ENCODE measurements at places on chromosomes 13 and 19.

DNA sequence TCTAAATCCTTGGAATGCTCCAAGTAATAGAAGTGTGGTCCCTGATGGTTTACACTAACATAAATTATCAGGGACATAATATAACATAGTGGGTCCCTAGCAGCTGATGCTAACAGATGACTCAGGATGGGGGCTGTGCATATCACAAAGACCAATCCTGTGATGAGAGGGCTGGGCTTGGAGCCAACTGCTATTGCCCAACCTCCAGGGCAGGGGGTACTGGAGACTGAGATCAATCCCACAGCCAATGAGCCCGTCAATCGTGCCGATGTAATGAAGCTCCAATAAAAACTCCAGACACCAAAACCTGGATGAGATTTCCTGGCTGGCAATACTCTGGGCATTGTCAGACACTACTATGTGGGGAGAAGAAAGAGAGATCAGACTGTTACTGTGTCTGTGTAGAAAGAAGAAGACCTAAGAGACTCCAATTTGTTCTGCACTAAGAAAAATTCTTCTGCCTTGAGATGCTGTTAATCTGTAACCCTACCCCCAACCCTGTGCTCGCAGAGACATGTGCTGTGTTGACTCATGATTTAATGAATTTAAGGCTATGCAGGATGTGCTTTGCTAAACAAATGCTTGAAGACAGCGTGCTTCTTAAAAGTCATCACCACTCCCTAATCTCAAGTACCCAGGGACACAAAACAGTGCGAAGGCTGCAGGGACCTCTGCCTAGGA, 33.4 kb downstream of the ABCC4 start:
- DNase-seq = no peak

- no peak for DNase-seq
Measured at GRCh38 chr19:55692681-55693081, 17.7 kb downstream of the EPN1 start.

DNA sequence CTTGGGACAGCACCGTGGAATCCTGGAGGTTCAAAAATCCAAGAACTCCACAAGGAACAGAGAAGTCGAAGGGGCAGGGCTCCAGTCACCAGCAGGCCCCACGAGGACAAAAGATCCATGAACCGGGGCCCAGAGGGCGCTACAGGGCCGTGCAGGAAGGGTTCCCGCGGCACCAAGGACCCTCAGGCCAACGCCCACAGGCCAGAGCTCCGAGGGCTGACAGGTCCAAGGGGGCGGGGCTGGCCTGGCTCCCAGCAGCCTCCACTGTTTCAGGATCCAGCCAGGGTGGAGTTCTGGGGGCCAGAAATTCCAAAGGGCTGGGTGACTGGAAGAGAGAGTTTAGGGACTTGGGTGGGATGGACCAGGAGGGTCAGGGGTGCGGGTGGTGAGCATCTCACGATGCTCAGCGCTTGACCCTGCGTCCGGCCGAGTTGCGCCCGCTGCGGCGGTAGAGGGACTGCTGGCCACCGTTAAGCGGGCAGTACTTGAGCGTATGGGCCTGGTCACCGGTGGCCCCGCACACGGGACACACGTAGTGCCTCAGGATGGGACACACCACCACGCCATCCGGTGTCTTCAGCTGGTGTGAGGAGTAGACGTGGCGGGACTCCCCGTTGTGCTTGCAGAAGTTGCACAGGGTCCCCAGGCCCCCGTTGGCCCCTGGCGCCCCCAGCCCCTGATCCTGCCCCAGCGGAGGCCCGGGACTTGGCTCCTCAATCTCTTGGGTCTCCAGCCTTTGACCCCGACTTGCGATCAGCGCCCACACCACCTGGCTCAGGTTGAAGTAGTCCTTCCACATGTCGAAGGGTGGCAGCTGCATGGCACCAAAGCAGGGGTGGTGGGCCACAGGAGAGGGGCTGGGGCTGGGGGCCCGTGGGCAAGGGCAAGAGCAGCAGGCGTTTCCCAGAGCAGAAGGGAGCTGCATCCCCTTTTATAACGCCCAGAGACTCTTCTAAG, at the start of gene NANOS2:
Gene NANOS2, minus strand, starts transcription at position 905 of the 957 bp plus-strand sequence. Its CDS starts 85 bp downstream, at position 820.
- peak; percentile 76 for DNase-seq

GRCh38 chr13:110850006-110850405, 64.9 kb downstream of the ANKRD10 start:
- DNase-seq = no peak

DNA sequence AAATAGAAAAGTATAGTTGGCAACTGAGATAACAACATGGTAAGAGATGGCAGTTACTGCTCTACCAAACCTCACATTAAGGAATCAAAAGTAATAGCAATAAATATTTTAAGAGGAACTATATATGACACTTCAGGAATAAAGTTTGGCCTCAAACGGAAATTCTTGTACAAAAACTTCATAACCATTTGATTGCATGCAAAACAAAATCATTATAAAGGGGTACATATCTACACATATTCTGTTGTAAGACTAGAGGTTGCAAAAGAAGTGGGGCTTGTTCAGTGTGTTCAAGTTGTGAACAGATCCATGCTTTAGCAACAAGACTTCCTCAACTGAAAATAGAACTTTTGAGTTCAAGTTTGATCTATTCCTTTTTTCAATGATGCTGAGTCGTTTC, 133.5 kb upstream of the MIR17HG start:
- no peak for DNase-seq

- DNase-seq = no peak
Measured at GRCh38 chr19:21694171-21694906, 73.0 kb downstream of the ZNF100 start.

- peak; percentile 96 for DNase-seq
Measured at GRCh38 chr19:49145573-49146407, 9.4 kb downstream of the HRC start.

DNA sequence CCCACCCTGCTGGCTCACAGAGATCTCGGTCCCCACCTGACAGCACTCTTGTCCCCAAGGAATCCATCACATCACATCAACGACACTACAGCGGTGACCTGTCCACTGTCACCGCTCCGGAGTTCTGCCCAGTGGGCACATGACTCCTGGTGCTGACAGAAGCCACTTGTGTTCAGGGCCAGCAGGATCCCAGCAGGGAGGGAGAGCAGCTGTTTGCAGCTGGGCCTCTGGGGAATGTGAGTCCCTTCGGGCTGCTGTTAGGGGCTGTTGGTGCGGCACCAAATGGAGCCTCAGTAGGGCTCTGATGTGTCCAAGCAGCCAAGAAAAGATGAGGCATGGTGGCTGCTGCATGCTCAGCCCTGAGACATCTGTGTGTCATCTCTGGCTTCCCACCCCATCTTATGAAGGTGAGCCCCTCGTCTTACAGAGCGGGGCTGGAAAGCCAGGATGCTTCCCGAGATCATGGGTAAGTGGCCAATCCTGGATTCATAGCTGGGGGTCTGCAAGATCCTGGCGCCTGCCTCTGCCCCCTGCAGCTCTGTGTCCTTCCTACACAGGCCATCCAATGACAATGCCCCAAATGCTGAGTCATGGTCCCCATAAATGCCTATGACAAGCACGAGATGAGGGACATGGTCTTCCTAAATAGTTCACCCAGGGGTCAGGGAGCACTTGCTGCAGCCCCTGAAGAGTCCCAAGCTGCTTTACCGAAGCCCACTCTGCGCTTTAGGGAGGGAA, 56.0 kb downstream of the F2RL3 start:
- no peak for DNase-seq

DNA sequence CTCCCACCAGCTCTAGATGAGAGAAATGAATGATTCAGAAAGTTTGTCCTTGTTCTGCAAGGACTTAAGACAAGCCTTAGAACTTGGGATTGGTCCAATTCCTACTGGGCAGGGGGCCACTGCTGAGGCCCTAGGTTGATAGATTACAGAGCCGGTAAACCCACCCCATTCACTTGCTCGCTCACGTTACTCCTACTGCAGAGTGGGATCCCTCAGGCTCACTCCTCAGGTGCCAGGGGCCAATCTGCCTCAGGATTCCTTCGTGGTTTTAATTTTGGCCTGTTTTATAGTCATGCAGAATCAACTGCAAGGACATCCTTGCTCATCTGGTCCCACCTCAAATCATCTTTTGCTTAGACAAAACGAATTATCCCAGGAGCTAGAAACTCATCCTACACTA, 59.0 kb downstream of the SERP2 start:
- no peak for DNase-seq

DNA sequence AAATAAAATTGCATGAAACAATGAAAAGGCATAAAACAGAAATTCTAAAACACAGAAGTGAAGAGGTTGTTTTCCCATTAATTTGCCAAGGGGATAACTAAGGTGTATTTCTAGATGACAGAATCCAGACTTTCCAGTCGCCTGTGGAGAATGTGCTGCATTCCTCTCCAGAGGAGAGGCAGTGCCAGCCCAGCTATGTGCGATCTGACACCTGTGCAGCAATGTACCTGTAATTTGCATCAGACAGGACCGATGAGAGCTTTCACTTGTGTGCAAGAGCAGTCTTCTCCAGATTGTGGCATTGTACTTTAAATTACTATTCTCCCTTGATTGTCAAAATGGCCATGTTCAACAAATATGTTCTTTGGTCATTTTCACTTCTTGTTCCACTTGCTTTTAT, 1037.9 kb downstream of the EFNB2 start:
- DNase-seq = no peak

- no peak for DNase-seq
Measured at GRCh38 chr19:13795595-13796300, 505 bp downstream of the ZSWIM4 start.

- DNase-seq = peak; percentile 64
Measured at GRCh38 chr13:80132741-80133601, 208.0 kb downstream of the SPRY2 start.

DNA sequence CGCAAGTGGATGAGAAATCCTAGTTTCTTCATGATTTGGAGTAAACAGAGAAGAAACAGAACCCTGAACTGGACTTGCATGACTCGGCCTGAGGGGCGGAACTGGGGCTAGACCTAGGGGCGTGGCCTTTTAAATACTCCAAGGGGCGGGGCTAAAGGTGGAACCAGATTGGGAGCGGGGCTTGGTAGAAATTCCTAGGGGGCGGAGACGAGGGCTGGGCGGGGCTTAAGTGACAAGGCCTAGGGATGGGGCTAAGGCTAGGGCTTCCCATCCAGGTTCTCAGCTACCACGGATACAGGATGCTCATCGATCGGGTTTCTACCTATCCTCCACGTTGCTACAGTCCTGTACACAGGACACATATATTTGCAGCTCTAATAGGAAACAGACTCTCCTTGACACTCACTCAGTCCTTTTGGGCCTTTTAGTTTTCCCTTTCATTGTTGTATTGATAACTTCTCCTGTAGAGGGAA, 372 bp upstream of the ZNF699 start:
- no peak for DNase-seq

DNA sequence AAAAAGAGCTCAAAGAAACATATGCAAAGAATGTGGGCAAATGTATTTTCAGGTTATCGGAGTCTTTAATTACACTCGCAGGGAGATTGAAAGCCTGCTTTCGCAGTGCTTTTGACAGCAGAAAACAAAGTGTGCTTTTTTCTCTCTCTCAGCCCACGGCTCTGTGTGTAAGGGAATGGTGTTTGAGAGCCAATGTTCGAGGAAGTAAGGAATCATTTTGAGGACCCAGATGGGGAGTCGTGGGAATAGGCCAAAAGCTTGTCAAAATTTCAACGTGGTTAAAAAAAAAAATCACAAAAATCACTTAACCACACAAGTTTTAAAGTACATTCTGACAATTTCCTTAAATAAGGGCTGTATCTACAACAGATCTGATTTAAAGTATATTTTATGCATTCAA, 197.1 kb upstream of the IRS2 start:
- no peak for DNase-seq

GRCh38 chr13:30692113-30692512, 43.2 kb upstream of the ALOX5AP start:
- no peak for DNase-seq

DNA sequence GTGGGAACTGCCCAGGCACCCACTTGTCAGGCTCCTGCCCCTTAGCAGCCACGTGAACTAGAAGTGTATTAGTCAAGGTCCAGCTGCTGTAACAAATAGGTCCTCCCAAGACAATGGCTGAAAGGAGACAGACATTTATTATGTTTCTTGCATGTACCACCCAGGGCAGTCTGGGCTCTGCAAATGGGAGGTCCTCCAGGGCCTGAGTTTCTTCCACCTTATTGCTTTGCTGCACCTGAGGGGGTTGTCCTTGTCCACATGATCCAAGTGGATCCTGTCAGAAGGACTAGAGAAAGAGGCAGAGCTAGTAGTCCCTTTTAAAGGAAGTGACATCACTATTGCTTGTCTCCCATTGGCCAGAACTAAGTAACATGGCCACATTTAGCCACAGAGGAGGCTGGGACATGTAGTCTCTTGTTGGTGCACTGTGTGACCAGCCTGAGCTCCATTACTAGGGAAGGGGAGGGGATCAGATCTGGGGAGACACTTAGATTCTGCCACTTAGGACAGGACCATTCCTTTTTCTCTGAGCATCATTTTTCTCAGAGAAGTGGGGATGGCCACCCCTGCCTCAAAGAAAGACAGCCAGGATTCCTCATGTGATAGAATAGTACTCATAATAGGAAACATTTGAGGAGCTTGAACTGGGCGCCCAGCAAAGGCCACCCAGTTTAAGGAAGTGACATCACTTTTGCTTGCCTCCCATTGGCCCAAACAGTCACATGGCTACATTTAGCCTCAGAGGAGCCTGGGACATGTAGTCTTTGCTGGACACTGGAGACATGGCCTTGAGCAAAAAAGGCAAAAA, 15.1 kb downstream of the CC2D1A start:
- peak; percentile 67 for DNase-seq

DNA sequence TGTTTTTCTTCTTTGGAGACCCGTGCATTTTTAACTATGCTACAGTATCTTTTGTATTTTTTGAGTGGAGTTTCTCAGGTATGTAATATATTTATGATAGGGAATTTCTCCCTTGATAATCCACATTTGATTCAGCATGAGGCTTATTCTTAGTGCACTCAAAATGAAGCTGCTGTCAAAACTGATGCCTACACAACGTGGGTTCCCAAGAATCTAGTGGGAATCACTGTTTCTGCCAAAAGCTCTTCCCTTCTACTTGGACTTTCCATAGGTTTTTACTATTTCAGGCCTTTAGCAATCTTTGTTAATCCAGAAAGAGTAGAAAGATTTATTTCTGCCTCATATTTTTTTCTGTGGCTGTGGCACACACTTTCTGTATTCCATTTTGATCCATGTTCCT, 1003.7 kb downstream of the SLITRK5 start:
- no peak for DNase-seq

DNA sequence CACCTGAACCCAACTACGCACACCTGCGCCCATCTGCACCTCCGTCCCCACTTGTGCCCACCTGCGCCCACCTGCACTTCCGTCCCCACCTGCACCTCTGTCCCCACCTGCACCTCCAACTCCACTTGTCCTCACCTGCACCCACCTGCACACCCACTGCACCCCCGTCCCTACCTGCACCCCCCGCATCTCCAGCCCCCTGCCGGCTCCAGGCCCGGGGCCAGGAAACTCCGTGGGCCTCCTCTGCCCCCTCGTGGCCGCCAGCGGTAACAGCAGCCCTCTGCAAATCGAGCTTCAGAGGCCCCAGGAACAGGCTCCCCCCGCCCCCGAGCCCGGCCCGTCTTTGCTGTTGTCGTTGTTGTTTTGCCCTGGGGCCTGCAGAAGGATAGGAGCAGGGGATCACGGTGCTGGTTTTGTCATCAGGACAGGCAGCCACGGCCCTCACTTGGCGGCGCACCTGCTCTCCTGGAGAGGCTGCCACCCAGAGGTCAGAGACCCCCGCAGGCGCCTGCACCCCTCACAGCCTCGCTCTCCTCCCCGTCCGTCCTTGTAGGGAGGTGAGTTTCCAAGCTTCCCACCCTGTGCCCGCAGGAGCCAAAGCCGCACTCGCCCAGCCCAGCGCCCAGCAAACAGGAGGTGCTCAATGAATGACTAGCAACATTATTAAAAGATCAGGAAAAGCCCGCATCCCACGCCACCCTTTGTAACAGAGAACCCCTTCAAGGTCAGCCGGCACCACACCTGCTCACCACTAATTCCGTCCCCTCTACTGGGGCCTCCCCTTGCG, 65.4 kb downstream of the GNG7 start:
- DNase-seq = peak; percentile 93

Measured in ELF-1 (cell line).